ENCODE measurements at places on chromosomes 3 and 15.

DNA sequence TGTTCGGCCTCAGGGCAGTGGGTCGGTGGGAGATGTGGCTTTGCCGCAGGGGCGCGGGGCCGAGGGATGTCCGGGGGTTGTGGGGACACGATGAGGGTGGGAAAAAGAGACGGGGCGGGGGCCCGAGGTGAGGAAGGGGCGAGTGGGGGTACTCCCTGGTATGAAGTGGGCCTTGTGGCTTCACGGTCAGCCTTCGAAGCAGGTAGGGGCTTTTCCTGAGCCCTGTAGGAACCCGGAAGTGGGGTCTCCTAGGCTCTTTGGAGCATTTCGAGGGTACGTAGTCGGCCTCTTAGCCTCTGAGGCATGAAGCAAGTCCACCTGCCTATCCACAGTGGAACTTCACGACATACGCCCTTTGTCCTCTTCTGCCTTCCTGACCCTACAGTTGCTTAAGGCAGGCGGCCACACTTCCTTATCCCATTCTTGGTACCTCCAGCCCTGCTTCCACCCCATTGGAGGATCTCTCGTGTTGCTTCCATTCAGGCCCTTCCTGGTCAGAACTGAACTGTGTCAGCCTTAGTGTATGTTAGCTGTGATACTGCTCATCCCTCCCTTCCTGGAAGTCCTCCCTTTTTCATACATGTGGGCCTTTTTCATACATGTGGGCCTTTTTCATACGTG is 389 bp downstream of the ARPC4 start:
- no peak for DNase-seq

GRCh38 chr3:152021951-152022461 is 148.6 kb downstream of the SUCNR1 start:
- no peak for DNase-seq

DNA sequence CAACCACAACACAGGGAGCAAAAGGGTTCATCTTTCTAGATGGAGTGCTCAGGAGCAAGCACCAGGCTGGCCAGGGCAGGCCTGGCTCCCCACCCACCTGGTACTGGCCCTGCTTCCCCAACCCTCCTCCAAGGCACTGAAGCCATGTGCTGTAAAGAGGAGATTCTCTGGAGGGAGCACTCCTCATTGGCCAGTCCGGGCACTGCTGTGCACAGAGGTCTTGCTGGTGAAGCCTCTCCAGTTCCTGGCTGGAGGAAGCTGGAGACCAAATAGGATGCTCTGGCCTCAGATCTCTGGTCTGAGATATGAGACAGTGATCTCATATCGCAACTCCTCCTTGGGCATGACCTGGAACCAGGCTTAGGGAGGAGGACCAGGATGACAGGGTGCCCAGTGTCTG is 7.7 kb upstream of the SEMA3F start:
- DNase-seq: no peak

DNA sequence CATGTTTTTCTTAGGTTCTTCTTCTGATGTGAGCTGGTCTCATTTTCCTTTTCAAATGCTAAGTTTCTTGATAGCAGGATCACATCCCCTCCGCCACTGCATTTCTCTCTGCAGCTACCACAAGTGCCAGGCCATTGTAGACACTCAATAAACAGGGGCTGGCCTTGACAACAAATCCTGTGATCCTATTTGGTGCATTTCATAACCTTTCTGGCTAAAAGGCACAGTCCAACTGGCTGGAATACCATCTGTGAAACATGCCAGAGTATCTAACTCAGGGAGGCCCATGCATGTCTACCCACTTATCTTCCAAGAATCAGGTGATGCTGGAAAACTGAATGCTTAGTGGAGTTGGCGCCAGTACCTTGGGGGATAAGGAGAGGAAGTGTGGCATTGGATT is 85.2 kb upstream of the NR2F2 start:
- DNase-seq: no peak

DNA sequence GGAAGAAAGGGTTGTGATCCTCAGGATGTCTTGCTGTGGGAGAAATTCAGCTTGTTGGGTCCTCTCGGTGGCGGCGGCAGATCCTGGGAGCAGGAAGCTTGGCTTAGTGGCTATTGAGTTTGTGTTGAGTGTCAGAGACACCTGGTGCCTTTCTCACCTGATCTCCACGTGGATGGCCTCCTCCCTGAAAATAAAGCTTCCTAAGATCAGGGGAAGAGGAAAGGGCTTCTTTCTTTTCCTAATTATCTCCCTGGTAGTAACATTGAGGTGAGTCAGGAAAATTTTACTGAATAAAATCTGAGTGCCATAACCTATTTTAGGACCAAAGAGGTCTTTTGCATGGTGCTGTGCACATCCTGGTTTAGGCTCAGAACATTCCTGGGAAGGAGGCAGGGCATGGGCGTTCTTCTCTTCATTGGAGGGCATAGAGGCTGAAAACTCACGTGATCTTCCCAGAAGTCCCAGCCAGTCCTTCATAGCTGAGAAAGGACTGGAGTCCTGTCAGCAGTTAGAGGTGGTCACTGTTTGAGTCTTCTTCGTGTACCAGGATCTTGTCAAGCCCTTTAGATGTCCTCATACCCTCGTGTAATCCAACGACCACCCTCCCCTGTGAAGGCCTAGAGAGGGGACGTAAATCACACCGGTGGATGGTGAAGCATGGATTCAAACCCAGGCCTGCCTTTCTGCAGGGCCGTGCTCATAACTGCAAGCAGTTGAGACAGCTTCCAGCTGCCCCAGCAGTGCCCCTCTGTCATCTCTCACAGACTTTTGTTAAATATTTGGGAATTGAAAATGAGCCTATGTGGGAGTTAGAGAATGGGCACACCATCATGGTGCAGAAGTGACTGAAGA is 1.1 kb downstream of the CMTM8 start:
- DNase-seq: peak; percentile 18

- peak; percentile 10 for DNase-seq
Observed at GRCh38 chr3:53375019-53375418, 27.7 kb upstream of the DCP1A start.

- DNase-seq: no peak
Observed at GRCh38 chr3:124599147-124599765, 131.0 kb upstream of the UMPS start.

DNA sequence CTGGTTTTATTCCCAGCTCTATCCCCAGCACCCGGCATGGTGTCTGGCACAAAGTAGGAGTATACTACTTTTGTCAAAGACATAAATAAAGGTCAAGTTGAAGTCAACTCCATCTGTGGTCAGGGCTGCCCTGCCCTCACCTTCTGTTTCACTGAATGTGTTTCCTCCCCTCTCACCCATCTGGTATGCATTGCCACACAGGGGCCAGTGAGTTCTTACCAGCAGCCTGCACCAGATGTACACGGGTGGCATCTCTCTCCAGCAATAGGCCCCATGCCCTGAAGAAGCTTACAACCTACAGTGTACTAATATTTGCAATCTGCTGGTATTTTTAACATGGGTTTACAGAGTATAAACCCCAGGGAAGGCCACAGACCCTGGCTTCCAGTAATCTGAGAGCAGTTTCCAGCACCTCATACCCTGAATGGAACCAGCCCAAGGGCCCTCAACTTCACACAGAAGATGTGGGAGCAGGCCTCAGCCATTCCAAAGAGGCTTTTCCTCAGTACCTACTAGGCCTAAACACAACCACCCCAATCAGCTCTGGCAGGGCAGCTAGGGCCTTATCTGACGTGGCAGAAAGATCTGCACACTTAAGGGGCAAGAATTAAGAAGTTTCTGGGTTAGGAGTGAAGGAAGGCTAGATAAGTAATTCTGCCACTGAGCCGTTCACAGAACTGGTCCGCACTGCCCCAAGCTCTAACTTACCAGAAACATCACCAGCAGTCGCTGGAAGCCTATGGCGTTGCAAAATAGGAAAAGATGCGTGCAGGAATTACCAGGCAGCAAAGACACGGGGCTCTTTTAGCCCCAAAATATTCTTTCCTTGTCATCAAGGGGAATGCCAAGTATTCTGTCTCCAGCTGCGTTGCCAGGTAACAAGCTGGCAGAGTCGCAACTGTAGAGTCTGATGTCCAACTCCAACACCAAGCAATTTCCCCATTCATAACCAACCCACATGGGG is 2.1 kb downstream of the IDH2 start:
- no peak for DNase-seq

DNA sequence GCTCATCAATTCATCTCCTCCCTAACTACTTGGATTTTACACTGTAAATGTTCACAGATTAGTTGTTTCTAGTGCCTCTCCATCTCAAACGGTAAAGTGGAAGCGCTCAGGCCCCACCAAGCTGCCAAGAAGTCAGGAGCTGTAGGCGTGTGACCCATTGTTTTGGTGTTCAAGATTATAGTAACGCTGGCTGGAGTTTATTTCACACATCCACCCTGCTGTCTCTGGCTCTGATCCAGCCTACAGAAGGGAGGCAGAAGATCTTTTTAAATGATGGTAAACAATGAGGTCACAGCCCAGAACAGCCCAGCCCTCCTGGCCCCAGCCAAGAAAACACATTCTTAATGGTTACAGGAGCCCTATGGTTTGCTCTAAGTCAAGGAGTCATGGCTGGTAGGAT is 25.7 kb upstream of the GALNT15 start:
- no peak for DNase-seq

- DNase-seq: no peak
Observed at GRCh38 chr15:33910741-33911140, 57.6 kb upstream of the CHRM5 start.

- DNase-seq: no peak
Observed at GRCh38 chr3:111691293-111691909, 96.3 kb upstream of the ZBED2 start.

GRCh38 chr3:195257454-195258448 is 13.2 kb downstream of the XXYLT1 start:
- DNase-seq: no peak

DNA sequence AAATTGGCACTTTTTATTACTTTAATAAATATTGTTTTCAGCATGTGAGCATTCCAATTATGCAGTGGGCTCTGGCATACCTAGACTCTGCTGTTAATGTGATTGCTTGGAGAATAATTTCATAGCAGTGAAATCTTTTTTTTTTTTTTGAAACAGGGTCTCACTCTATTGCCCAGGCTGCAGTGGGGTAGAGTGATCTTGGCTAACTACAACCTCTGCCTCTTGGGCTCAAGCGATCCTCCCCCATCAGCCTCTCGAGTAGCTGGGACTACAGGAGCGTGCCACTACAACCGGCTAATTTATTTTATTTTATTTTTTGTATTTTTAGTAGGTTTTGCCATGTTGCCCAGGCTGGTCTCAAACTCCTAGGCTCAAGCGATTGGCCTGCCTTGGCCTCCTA is 14.6 kb upstream of the CORO2B start:
- no peak for DNase-seq

GRCh38 chr3:71131375-71132314 is 451.9 kb downstream of the FOXP1 start:
- no peak for DNase-seq

- DNase-seq: no peak
Observed at GRCh38 chr15:84919106-84919667, 34.7 kb downstream of the SLC28A1 start.

- peak; percentile 81 for DNase-seq
Observed at GRCh38 chr3:160018959-160019358, 30.3 kb downstream of the IL12A start.

GRCh38 chr3:29348316-29348715 is 67.4 kb downstream of the RBMS3 start:
- DNase-seq: no peak

- DNase-seq: no peak
Observed at GRCh38 chr3:161557445-161558150, 61.0 kb downstream of the OTOL1 start.

DNA sequence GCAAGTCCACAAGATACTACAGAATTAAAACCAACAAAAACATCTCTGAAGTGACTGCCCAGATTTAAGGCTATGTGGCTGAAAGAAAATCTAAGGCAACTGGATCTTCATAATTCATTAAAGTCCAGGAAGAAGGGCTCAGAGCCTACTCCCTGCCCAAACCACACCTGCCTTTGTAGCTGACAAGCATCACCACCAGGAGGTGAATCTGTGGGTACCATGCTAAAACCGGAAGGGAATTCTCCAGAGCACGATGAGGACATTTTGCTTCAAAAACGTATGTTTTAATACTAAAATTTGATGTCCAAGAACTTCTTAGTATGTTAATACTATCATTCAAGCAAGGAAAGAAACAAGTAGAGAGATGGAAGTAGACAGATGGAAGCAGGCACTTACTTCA is 495.9 kb upstream of the NECTIN3 start:
- no peak for DNase-seq

DNA sequence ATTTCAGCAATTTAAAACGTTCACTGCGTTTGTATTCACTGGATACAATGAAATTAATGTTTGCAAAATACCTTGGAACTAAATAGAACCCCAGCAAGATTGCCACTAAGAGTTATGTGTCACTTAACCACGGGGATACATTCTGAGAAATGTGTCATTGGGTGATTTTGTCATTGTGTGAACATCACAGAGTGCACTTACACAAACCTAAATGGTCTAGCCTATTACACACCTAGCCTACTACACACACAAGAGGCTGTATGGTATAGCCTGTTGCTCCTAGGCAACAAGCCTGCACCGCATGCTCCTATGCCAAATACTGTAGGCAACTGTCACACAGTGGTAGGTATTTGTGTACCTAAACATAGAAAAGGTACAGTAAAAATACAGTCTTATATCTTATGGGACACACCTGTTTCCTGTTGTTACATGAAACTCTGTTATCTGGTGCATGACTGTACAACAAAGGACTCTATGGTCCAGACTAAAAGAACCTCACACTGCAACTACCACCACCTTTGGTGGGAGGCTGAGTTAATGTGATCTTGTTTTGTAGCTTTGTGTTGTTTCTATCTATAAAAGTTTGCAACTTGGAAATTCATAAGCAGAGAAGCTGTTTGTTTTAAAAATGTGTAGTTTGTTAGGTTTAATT is 92.2 kb upstream of the NTRK3 start:
- DNase-seq: no peak

Measured in NCI-H510A (cell line).